ENCODE measurements at places on chromosomes 3 and 15.
A peak's percentile ranks its signal among the peaks of the same experiment; 100 is the strongest.

DNA sequence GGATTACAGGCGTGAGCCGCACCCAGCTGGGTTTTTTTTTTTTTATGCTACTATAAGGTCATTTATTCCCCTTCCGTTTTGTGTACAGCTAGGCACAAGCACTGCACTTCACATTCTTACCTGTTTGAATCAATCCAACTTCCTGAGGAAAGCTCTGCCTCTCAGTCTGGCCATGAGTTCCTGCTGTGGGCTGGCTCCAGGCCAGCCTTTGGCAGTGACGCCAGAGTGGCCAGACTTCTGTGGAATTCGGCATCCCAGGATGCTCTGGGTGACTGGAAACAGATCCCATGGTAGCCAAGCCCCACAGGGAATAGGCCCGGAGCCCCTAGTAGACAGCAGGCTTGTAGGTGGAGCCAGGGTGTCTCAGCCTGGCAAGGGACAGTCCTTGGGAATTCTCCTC is 21.5 kb upstream of the TIMP4 start:
- DNase-seq, result no peak

GRCh38 chr3:81851176-81851575 is 89.7 kb upstream of the GBE1 start:
- no peak for DNase-seq

- no peak for DNase-seq
Observed at GRCh38 chr3:58452176-58452575, 18.5 kb upstream of the PDHB start.

- DNase-seq, result no peak
Observed at GRCh38 chr3:32437896-32438295, 46.2 kb downstream of the CMTM7 start.

GRCh38 chr3:188807006-188807405 is 364.8 kb upstream of the TPRG1 start:
- no peak for DNase-seq

GRCh38 chr3:105885256-105885655 is 16.4 kb upstream of the CBLB start:
- no peak for DNase-seq

- DNase-seq, result no peak
Observed at GRCh38 chr3:154025007-154025406, 96.2 kb upstream of the ARHGEF26 start.

DNA sequence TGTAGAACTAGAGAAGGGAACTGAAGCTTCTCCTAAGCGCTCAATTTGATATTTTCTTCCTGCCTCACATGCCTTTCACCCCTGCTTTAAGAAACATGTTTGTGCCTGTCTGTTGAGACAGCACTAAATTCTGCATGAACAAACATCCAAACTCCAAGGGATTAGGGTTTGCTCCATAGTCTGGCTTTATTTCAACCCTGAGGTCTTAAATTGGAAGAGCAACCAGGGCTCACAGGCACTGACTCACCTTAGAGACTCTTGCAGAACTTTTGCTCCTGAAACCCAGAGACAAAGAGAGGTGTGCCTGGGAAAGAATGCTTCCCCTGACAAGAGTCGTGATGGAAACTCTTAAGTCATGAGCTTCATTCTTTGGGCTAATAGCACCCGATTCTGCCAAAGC is 393.9 kb upstream of the MCTP2 start:
- DNase-seq, result no peak

GRCh38 chr3:20215636-20216035 is 29.6 kb upstream of the SGO1 start:
- DNase-seq, result no peak

- DNase-seq, result no peak
Observed at GRCh38 chr15:48421362-48421761, 90.1 kb downstream of the DUT start.

DNA sequence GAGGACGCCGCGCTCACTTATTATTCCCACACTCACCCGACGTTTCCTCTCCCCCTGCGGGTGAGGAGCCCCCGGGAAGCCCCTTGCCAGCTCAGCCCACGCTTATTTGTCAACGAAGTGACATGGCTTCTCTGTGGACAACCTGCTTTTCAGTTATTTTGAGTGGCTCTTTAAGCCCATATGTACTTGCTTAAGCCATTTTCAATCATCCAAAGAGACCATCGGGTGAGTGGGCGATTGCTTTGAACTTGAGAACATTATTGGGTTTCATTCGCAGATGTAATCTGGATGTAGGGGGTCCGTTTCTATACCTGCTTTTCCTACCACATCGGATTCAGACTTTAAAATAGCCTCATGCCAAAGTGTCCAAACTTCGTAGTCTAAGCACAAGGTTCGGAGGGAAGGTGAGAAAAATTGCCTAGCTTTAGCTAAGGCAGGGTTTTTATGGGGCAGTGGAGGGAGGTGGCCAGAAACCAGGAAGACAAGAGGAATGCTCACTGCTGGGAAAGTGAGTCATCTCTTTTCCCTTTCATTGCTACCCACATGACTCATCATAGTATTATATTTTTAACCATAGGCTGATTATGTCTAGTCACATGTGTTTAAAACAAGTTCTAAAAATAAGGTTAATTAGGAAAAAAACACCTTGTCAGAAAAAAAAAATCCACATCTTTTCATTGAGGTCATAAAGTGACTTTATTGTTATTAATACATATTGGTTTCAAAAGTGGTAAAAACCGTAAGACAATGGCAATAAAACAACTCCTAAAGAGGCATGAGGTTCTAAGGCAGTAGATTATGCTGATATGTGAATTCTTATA is 773.1 kb upstream of the NR2F2 start:
- no peak for DNase-seq

DNA sequence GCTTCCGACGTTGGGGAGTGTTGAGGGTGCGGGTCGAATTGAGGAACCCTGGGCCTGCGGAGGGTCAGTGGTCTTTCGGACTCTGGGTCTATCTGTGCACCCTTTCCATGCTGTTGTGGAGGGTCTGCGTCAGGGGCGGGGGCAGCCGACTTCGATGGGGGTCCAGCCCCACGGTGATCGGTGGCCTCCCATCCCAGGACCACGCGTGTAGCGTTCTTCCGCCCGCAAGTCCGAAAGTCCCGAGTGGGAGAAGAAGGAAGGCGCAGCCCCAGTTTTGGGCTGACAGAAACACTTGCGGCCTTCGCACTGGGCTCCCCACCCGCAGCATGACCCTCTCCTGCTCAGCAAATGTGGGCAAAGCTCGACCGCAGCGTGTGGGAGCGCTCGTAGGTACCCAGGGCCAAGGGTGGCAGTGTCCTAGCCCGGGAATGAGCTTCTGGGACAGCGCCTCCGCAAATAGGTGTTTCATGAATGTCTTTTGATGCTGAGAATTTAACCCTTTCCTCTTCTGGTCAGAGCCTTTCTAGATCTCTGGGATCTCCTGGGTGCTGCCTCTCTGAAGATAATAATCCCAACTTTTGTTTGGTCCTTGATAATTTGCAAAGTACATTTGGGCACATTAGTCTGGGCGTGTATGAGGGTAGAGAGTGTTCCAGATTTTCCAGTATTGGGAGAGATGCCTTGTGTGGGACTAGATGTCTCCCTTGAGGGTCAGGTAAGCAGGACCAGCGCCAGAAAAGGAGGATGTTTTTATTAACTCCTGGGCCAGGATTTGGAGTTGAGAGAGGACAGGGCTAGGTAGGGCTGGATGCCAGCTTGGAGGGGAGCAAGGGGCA is 2.3 kb upstream of the DLL4 start:
- DNase-seq, result no peak

DNA sequence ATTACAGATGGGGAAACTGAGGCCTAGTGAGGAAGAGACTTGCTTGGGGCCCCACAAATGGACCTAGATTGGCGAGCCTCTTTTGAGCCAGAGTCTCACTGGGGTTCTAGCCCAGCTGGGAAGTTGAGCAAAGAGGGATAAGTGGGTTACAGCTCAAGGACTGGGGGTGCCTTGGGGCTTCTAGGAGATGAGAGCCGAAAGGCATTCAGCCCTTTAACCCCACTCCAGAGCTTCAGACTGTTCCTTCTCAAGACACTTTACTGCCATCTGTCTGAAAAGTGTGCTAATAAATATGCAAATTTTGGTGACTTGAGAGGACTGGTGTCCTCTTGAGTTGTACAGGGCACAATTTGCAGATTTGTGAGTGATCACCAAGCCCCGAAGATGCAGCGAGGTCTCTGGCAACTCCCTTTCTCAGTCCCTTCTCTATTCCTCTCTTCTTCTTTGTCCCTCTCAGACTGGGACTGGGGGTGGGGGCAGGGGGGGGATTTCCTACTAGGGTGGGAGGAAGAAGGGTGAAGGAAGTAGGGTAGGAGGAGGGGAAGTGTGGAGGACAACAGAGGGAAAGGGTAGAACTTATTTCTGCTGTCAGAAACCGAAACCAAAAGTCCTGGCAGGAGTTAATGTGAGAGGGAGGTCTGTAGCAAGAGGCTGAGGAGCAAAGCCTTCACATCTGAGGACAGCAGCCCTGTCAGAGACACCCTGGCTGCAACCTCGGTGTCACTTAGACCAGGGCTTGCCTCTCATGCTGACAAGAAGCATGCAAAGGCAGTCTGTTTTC is 16.2 kb upstream of the ANKDD1A start:
- DNase-seq, result no peak

DNA sequence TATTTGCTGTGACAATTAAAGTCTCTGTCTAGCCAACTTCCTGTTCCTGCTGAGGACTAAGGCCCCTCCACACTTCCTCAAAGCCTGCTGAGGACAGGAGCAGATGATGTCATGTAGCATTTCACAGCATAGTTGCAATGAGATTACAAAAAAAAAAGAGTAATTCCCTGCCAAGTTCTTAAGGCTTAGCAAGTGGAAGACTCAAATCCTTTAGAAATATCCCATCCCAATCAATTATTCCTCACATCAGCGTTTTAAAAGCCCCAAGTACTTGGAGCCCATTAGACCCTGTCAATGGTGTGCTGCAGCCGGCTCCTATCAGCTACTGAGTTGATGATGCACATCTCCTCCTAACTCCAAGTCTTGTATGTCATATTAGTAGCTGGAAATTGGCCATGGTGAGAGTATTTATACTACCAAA is 51.7 kb downstream of the TRANK1 start:
- peak; percentile 30 for DNase-seq

DNA sequence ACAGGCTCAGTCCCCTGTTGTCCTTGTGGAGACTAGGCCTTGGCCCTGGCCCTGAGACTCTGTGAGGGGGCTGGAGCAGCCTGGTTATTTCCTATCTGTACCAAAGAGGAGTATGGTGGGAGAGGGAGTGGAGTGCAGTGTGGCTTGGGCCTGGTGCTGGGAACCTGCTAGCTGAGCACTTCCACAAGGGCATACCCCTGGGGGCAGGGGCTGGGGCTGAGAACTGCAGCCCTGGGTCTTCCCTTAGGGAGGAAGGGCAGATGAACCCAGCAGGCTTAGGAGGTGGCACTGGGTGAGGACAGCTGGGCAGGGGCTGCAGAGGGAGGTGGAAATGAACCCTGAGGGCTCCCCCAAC is 3.5 kb upstream of the CHST14 start:
- no peak for DNase-seq

DNA sequence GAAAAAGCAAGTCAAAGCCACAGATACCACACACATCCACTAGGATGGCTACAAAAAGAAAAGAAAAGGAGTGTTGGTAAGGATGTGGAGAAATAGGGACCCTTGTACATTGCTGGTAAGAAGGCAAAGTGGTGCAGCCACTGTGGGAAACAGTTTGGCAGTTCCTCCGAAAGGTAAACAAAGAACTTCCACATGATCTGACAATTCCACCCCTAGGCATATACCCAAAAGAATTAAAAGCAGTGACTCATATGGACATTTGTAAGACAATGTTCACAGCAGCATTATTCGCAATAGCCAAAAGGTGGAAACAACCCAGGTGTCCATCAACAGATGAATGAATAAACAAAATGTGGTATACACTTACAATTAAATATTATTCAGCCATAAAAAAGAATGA is 22.2 kb upstream of the GMPPB start:
- no peak for DNase-seq

DNA sequence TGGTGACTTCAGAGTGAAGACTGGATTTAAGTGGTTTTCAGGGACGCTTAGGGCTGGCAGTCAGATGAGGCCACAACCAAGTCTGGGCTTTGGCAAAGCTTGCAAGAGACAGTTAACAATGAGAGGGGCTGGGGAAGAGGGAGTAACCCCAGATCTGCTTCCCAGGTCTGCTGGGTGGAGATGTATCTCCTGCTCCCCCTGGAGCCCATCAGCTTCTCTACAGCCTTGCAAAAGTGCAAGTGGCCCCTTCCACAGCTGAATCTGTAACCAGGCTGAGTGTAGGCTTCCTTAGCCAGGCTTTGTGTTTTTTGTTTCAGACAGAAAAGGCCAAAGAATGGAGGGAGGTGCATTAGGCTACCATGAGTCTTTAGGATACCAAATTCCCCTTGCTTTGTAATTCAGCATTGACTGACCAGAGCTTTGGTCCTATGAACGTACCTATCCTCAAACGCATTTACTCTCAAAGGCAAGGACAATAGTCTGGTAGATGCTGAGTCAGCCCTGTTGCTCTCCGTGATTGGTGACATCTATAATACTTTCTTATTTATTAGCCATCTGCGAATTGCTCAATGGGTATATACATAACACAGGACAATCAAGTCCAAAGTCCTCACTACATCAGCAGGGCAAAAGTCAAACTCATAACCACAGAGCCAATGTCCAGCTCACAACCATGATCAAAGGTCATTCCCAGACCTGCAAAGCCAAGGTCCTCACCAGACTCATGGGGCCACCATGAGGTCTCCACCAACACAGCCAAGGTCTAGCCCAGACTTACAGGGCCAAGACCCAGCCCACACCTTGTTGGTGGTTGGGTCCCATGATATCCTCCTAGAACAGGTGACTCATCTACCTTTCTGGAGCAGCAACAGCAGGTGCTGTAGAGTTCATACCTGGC is 17.1 kb downstream of the CCDC13 start:
- no peak for DNase-seq

GRCh38 chr3:12507591-12508281 is 23.5 kb downstream of the TSEN2 start:
- no peak for DNase-seq

DNA sequence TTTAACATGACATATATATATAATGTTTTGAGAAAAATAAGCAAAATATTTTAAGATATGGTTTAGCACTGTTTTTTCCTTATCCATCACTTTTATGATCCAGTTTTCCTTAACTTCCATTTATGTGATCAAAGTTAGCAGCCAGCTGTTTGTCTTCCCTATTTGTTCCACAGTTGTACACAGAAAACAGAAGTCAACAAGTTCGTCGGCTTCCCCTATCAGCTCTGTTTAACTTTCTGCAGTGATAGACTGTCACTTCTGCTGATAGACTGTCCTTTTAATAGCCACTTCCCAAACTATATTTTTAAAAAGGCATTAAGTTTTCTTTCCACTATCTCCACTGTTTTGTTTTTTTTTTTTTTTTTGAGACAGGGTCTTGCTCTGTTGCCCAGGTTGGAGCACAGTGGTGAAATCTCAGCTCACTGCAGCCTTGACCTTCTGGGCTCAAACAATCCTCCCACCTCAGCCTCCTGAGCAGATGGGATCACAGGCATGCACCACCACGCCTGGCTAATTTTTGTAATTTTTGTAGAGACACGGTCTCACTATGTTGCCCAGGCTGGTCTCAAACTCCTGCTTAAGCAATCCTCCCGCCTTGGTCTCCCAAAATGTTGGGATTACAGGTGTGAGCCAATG is 7.2 kb downstream of the FSD2 start:
- DNase-seq, result no peak

- DNase-seq, result no peak
Observed at GRCh38 chr3:196662711-196663571, 23.4 kb downstream of the NRROS start.

- no peak for DNase-seq
Observed at GRCh38 chr3:174651951-174652350, 207.2 kb upstream of the NAALADL2 start.

GRCh38 chr15:88913017-88913849 is at the start of gene MFGE8:
Gene MFGE8, minus strand, starts transcription at chr15:88913379. Its CDS starts 60 bp downstream, at chr15:88913319.
- DNase-seq, result peak; percentile 62
